ENCODE measurements at places on chromosomes 5 and 9. TPM values are rescaled to one million over a fixed set of nuclear protein-coding genes. Genes with fewer than 3 reads are reported as not detected.

DNA sequence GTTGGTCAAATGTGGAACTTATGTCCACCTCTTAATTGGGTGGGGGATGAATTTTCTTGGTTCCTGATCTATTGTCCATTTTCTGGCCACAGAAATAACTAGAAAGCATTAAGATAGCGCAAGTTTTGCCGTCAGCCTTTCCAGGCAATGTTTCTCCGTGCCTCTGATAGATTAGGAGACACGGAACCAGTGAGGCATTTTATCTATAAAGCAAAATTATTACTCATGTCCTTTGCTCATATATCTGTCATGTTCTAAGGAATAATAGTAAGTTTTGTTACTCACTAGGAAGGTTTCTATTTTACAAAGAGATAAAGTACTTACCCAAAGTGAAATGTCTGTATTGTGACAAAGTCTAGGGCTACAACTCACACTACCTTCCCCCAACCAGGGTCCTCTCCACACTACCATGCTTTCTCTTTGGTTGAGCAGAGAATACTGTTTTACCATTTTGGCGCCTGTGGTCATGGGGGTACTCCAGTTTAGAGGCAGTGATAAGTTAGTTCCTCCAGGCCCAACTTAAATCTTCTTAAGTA lies 19.9 kb upstream of the IL9 start:
- DNase-seq = no peak

DNA sequence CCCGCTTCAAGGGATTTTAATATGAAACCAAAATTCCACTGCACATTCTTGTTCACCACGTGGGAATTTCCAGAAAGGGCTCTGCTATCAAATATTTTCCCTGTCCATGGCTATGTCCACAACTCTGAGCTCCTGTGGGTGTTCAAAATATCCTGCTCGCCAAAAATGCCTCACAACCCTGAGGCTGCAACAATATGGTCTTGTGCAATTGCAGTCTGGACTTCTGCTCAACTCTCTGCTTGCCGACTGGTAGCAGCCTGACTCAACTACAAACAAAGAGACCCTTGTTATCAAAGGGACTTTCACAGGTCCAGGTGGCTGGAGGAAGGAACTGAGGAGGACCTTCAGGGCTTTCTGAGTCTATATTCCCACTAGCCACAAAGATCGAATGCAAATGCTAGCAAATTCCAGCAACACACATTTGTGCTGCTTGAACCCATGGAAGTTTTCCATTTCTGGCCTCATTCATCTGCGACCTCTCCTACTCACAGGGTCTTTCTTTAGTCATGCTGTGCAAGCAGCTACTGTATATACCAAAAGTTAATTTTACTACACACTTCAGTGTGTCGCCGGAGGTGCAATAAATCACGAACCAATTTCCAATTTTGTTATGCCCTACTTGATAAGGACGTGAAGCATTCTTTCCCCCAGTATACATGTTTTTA lies 169.2 kb upstream of the SLC30A5 start:
- DNase-seq = peak; percentile 81

Gene TAF11L10
- total RNA-seq = not detected

- DNase-seq = peak; percentile 25
Measured at GRCh38 chr9:3475300-3476020, 50.3 kb downstream of the RFX3 start.

- peak; percentile 83 for DNase-seq
Measured at GRCh38 chr5:139181835-139182452, 16.2 kb downstream of the SIL1 start.

Gene PRPF4
- total RNA-seq = 31.1 TPM

DNA sequence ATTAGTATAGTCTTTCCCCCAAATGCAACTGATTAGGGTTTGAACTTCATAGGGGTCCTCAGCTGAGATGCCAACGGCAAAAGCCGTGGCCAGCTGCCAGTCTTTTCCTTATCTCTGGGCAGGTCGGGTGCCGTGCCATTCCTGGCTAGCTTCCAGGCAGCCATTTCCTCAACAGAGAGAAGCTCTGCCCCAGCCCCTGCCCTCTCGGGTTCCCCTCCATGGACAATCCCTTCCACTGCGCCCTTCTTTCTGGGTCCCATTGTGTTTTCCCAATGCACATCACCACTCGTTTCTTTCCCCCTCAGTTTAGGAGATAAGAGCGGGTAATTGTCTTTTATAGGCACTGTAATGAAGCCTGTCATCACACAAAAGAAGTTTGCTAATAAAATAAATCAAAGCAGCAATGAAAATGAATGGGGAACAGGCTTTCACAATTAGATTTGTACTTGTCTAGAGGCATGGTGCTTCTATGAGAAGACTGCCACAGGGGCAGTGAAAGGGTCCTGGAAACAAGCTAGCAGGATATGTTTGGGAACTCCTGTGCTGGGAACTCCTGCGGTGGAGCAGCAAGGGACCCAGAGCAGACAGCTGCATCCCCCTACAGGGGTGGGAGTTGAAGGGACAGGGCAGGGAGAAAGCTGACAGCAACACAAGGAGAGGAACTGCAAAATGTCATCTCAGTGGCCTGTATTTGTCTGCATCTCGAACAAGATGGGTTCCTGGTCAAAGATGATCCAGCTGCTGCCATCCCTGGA lies 48.0 kb upstream of the SAP30L start:
- no peak for DNase-seq

GRCh38 chr5:69334793-69335268 lies 2.2 kb upstream of the CCDC125 start:
- DNase-seq = peak; percentile 61

Gene GRM6
- total RNA-seq = not detected

GRCh38 chr9:121038804-121039203 lies 11.3 kb downstream of the C5 start:
- DNase-seq = no peak

DNA sequence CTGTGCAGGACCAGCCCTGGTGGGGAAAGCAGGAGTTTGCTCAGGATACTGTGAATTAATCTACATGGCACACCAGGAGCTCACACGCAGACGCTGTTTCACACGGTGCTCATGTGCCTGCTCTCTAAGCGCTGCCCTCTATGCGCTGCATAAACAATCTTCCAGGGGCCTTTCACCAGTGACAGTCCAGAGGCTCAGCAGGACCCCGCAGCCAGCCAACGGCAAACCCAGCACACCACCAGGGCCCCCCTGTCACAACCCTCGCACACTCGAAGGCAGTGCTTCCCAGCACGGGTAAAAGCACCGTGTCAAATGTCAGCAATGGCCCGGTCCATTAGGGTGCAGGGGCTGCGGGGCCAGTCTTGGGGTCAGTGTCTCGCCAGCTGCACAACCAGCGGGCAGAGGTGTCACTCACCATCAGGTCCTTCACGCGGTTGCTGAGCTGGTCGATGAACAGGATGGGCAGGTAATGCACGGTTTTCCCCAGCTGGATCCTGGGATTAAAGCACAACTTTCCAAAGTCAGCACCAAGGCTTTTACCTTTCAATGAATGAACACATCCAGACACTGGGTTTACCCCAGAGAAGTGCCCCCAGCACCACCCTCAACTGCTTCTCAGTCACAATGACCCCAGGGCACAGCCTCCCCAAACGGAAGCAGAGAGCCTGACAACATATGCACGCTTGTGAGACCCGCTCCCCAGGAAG lies 7.3 kb downstream of the CLPTM1L start:
- no peak for DNase-seq

GRCh38 chr5:157326440-157327005 lies 60.6 kb downstream of the CYFIP2 start:
- DNase-seq = no peak

Gene ZNF484
- 23.5 TPM for total RNA-seq

Gene TPM2
- 124 TPM for total RNA-seq

Gene RNF224
- total RNA-seq = 0.52 TPM

DNA sequence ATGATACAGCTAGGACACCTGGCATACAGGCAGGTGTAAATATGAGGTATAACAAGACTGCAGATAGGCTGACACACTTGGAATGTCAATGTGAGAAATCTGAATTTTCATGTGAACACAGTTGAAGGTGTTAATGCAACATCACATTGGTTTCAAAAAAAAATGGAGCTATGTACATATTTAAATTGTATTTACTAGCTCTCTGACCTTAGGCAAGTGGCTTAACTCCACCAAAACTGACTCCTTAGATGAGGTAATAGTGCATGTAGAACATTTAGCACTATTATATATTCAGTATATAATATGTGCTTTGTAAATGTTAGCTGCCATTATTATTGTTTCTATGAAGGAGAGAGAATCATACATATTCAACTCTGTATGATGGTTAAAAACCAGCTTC lies 48.0 kb downstream of the HTR4 start:
- no peak for DNase-seq

- DNase-seq = no peak
Measured at GRCh38 chr5:116612431-116612830, 37.8 kb upstream of the SEMA6A start.

- DNase-seq = no peak
Measured at GRCh38 chr9:126616521-126616976, 2.8 kb downstream of the LMX1B start.

- DNase-seq = no peak
Measured at GRCh38 chr9:132054024-132054423, 25.6 kb downstream of the MED27 start.

Gene KIF24
- total RNA-seq = 1.9 TPM

Gene ATP6V0E1
- 282 TPM for total RNA-seq

GRCh38 chr9:83526211-83526610 lies 12.0 kb downstream of the FRMD3 start:
- DNase-seq = peak; percentile 16

GRCh38 chr5:135476615-135477581 lies 24.7 kb upstream of the TIFAB start:
- no peak for DNase-seq

DNA sequence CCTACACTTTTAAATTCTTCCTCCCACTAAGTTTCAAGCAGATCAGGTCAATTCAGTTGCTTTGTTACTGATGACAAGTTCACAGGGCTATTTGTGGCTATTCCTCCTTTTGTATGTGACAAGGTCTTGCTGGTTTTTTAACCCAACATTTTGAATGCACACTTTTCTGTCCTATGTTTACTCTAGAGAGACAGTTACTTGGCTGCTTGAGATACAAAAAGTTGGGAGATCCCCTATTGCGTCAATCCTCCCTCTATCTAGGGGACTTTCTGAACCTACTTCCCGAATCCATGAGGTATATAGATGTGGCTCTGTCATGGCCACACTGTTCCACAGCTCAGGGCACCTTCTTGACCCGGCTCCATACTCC lies 386.7 kb downstream of the NTRK2 start:
- no peak for DNase-seq

- no peak for DNase-seq
Measured at GRCh38 chr5:124104821-124105220, 592.8 kb downstream of the CSNK1G3 start.

- no peak for DNase-seq
Measured at GRCh38 chr5:9594913-9595312, 35.2 kb downstream of the TAS2R1 start.

GRCh38 chr9:71763832-71764231 lies 4.5 kb downstream of the CEMIP2 start:
- peak; percentile 57 for DNase-seq

DNA sequence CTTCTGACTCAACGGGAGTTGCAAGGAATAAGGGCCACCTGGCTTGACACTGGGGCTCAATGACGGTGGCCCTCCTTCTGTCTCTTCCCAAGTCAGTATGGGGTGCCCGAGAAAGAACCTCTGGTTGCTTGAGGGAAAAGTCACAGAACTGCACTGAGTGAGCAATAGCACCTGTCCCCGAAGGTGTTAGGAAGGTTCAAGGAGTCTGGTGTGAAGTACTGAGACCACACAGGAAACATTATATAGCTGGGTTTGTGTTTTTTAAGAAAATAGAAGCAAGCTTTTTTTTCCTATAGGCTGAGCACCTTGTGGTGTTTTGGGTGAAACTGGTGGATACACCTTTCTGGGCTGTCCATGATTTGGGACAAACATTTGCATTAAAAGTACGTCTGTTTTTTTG lies 62.9 kb downstream of the SPIN1 start:
- no peak for DNase-seq

All from renal cortical epithelial cell (primary cell).